NCI-H1694 (cell line): ENCODE measurements at places on chromosomes 1 and 21.

GRCh38 chr1:235675152-235675890 is 25.7 kb upstream of the GNG4 start:
- DNase-seq: no peak

DNA sequence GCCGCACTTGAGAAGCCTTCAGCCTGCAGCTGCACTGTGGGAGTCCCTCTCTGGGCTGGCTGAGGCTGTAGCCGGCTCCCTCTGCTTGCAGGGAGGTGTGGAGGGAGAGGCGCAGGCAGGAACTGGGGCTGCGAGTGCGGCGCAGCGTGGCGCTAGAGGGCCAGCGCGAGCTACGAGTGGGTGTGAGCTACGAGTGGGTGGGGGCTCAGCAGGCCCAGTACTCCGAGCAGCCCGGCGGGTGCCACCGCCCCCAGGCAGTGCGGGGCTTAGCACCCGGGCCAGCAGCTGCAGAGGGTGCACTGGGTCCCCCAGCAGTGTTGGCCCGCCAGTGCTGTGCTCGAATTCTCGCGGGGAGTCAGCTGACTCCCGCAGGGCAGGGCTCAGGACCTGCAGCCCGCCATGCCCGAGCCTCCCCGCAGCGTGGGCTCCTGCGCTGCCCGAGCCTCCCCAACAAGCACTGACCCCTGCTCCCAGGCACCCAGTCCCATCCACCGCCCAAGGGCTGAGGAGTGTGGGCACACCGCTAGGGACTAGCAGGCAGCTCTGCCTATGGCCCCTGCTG is 1620.1 kb downstream of the BRINP3 start:
- DNase-seq: no peak

GRCh38 chr1:158087320-158087927 is 93.3 kb upstream of the CD1D start:
- peak; percentile 71 for DNase-seq

- DNase-seq: no peak
Measured at GRCh38 chr1:211329764-211330201, 3.1 kb downstream of the TRAF5 start.

DNA sequence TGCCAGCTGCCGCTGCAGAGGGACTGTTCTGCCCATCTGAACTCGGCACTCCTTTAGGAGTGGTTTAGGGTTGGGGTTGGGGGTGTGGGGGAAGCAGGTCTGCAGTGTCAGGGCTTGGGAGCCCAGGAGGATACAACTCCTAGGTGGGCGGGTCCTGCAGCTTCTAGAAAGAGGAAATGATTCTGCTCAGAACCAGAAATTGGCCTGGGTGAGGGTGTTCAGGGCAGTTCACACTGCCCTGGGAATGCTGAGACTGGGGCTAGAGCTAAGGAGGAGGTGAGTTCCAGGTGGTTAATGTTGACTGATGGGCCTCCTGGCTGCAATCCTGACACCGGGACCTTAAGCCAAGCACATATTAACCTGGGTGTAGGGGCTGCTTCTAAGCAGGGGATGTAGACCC is 4.8 kb upstream of the SLC26A9 start:
- no peak for DNase-seq
